ENCODE measurements at places on chromosomes 12 and 14.

DNA sequence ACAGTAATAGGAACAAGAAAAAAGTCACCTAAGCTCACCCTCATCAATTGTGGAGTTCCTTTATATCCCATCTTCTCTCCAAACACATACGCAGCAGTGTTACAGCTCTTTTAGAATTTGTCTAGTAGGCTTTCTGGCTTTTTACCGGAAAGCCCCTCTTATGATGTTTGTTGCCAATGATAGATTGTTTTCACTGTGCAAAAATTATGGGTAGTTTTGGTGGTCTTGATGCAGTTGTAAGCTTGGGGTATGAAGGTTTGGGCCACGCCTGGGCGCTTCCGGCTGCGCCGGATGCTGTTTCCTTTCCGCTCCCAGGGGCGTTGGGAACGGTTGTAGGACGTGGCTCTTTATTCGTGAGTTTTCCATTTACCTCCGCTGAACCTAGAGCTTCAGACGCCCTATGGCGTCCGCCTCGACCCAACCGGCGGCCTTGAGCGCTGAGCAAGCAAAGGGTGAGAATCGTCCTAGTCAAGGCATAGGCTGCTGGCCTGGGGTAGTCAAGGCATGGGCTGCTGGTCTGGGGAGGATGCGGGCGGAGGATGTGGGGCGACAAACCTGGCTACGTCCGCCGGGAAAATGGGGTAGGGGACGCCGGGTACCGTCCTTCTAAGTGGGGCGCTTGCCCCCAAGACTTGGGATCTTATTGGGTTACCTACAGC lies at the start of the genes C12orf57 and RNU7-1:
C12orf57 (plus strand) TSS at position 301 of the 659 bp plus-strand sequence; CDS start at position 401, 100 bp downstream.
RNU7-1 (plus strand) TSS at position 95 of the 659 bp plus-strand sequence.
- DNase-seq: peak; percentile 87

GRCh38 chr12:3842517-3842916 lies 30.7 kb downstream of the PARP11 start:
- no peak for DNase-seq

- DNase-seq: no peak
Observed at GRCh38 chr12:124371366-124371765, 76.5 kb downstream of the RFLNA start.

DNA sequence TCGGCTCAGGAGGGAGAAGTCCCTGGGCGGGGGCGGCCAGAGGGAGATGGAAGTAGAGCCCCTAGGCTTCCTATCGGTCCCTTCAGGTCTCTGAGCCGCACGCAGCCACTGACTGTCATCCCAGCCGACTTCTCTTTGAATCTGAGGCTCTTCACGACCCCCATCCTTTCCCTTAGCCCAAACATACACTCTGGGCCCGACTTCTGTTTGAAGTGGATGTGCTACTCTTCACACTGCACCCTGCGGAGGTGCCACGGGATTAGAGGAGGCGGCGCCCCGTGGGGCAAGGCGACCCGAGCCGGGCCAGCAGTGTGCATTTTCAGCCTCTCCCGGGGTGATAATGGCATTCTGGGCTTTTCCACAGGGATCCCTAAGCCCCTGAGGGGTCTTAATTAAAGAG lies 6.0 kb upstream of the DACT1 start:
- DNase-seq: no peak

DNA sequence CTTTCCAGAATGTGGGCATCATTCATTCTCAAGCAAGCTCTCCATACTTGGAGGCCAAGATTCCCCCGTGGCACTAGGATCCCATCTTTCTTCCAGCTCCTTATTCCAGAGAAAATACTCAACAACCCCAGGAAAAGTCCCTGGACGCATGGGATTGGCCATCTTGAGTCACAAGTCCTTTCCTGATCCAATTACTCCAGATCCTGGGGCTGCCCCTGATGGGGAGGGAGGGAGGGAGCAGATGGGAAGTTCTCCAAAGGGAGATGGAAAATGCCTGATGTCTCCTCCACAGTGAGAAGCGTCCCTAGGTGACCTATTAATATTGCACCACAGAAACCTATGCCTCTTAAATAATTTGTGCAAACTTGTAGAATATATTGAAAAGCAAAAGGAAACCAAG lies 12.4 kb upstream of the KCNK13 start:
- DNase-seq: no peak

DNA sequence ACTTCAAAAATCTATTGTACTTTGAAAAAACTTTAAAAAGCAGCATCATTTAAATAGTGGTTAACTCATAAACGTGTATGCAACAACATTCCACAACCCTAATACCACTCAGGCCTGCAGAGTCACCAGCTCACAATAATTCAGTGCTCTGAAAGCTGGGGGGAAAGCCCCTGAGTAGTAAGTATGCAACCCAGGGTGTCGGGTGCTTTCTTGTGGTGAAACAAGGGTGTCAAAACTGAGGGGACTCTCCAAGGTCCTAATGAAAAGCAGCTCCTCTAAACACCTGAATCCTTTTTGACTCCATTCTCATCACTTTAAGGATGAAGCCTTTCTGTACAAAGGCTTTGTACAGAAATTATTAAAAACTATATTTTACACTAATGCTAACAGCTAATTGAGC lies 33.7 kb downstream of the FGFR1OP2 start:
- peak; percentile 53 for DNase-seq

DNA sequence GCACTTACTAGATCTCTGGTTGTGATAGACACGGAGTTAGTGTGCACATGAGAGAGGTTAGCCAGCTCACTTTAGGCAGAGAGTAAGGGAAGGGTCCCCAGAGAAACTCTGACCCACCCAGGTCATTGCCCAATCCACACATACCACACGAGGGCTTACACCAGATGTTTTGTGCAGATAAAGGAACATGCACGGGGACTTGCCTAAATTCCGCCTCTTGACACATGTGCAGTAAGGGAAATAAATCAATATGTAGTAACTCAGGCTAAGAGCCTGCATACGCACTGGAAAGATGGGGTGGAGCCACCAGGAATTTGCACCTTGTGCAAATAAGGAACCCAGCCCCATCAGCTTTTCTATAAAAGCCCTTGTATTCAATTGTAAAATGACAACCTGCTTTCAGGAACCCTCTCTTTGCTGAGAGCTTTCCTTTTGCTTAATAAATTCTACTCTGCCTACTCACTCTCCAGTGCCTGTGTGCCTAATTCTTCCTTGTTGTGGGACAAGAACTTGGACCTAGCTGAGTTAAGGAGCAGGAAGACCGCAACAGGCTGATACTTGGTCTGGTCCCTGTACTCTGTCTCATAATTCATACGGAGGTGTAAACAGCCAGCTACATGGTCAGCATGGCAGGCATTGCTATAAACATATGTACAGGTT lies 120.2 kb downstream of the EMP1 start:
- DNase-seq: no peak

DNA sequence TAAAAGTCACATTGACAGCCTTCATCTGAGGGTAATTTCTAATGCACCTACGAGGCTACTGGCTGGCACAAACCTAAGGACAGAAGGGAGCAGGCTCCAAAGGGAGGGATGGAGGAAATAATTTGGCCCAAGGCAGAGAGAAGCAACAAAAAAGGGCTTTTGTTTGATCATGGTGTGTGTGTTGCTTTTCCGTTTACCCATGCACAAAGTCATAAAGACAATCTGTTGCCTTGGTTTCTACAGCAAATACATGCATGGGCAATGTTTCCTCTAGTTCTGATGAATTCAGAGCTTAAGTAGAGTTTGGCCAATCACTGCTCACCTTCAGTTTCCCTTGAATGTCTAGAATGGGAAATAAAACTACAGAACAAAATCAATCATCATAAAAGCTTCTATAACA lies 262.5 kb upstream of the CAND1 start:
- no peak for DNase-seq

DNA sequence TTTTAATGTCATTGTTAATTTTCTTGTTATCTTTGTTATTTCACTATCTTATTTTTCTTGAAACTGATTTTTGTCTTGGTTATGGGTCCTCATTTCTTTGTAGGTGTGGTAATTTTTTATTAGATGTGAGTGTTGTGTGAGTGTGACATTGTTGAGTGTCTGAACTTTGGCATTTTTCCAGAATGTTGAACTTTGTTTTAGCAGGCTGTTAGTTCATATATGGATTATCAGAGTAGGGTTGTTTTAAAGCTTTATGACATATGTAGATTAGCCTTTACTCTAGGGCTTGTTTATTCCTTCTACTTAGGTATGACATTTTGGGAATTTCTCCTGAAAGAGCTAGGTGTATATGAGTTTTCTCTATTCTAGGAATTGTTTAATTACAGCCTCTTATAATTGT lies 103.9 kb downstream of the ARID2 start:
- no peak for DNase-seq

GRCh38 chr12:89769483-89769818 lies 60.8 kb upstream of the ATP2B1 start:
- DNase-seq: no peak

DNA sequence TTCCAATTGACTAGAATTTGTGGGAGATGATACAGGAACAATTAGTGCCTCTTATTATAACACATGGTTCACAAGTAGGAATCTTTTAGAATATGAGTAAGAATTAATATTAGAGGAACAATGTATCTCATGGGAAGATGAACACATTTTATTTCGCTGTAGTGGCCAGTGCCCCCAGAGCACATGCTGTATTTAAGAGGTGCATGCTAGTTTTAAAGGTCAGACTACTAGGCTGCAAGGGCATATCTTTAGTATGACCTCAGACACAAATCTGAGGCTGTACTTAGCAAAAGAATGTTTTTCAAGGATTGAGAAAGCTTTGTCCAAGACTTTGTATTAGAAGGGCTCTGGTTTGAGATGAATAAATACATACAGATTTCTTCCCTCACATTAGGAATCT lies 586.9 kb downstream of the CCER1 start:
- no peak for DNase-seq

GRCh38 chr14:77194706-77195105 lies 13.1 kb downstream of the TMEM63C start:
- no peak for DNase-seq

GRCh38 chr12:91483471-91483985 lies 300.9 kb upstream of the DCN start:
- no peak for DNase-seq

- DNase-seq: peak; percentile 95
Observed at GRCh38 chr12:123436017-123436964, at the start of gene RILPL2. Gene RILPL2, minus strand, starts transcription at chr12:123436684. Its CDS starts 264 bp downstream, at chr12:123436420.

- DNase-seq: peak; percentile 39
Observed at GRCh38 chr12:62466018-62466593, 520 bp upstream of the MON2 start.

DNA sequence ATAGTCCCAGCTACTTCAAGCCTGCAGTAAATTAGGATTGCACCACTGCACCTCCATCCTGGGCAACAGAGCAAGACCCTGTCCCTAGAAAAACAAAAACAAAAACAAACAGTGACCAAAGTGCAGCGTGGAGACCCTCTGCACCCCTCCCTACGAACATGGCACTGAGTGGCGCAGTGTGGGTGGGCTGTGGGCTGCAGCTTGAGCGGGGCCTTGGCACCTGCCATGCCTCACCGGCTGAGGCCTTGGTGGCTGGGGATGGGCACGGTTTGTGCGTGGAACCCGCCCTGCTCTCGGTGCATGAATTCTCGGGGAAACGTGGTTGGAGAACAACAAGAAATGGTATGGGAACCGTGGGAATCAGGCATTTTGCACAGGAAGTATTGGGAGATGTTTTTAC lies 60.8 kb downstream of the TNFAIP2 start:
- no peak for DNase-seq

DNA sequence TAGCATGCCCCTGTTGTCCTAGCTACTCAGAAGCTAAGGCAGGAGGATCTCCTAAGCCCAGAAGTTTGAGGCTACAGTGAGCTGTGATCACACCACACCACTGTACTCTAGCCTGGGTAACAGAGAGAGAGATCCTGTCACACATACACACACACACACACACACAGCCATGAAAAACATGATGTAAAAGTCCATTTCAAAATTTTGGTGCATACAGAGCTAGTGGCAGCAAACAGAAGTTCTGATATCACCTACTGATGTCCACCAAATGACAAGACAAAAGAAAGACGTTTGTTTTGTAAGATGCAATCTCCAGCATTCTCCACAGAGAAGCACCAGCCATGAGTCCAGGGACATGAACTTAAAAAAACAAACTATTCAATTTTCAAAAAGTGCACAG lies 15.9 kb downstream of the AREL1 start:
- no peak for DNase-seq

- no peak for DNase-seq
Observed at GRCh38 chr12:95337146-95337545, 119.5 kb downstream of the VEZT start.

DNA sequence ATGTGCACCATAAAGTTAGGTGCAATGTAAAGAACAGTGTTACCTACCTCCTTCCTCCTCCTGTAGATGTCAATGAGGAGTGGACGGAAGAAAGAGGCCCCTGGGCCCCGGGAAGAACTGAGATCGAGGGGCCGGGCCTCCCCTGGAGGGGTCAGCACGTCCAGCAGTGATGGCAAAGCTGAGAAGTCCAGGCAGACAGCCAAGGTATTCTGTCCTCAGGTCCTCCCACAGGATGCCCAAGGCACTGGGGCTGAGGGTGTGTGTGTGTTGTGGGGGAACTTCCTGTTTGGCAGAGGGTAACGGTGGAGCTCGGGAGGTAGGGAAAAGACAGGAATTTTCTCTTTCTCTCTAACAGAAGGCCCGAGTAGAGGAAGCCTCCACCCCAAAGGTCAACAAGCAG lies 6.4 kb downstream of the ATN1 start:
- DNase-seq: no peak

- DNase-seq: no peak
Observed at GRCh38 chr12:124009781-124010180, 36.8 kb downstream of the ZNF664 start.

DNA sequence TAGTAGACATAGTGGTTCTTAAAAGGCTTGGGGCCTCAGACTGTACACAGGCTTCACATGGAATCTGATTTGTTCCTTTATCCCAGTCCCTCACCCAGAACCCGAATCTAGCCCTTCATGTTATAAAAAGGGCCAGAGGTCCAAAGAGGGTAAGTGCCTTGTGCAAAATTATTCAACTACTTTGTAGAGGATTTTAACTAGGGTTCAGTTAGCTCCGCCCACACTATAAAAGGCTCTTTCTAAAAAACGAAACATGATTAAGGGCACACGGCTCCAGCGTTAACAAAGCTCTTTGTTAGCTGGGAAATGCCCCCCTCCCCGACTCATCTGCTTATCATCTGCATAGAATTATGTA lies 3.2 kb upstream of the SOCS2 start:
- DNase-seq: no peak

DNA sequence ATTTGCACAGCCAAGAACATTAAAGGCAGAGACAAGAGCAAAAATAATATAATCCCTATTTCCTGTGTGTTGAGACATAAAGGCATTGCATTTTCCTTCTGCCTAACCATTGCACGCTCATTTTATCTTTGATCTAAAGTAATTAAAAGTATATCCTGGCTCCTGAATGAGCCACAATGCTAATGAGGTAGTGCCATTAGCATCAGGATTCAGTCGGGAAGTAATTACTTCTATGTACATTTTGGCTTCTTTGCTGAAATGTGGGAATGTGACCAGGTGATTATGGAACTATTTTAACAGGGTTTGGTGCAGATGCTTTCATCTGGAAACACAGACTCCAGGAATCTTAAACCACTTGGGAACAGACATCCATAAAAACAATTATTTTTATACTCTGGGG lies 77.4 kb downstream of the TMTC1 start:
- DNase-seq: no peak

Measured in activated naive CD4-positive, alpha-beta T cell treated with anti-CD3 and anti-CD28 coated beads, Interleukin-2, amount 10 ng/mL, durations not matched to agents 7 days and 5 days (primary cell).